ENCODE measurements at places on chromosomes 16 and 17.
A peak's percentile ranks its signal among the peaks of the same experiment; 100 is the strongest.

GRCh38 chr16:3099732-3100499 is 822 bp upstream of the ZSCAN10 start:
- DNase-seq, result peak; percentile 66

GRCh38 chr17:34633351-34633750 is 54.0 kb downstream of the TMEM132E start:
- DNase-seq, result no peak

DNA sequence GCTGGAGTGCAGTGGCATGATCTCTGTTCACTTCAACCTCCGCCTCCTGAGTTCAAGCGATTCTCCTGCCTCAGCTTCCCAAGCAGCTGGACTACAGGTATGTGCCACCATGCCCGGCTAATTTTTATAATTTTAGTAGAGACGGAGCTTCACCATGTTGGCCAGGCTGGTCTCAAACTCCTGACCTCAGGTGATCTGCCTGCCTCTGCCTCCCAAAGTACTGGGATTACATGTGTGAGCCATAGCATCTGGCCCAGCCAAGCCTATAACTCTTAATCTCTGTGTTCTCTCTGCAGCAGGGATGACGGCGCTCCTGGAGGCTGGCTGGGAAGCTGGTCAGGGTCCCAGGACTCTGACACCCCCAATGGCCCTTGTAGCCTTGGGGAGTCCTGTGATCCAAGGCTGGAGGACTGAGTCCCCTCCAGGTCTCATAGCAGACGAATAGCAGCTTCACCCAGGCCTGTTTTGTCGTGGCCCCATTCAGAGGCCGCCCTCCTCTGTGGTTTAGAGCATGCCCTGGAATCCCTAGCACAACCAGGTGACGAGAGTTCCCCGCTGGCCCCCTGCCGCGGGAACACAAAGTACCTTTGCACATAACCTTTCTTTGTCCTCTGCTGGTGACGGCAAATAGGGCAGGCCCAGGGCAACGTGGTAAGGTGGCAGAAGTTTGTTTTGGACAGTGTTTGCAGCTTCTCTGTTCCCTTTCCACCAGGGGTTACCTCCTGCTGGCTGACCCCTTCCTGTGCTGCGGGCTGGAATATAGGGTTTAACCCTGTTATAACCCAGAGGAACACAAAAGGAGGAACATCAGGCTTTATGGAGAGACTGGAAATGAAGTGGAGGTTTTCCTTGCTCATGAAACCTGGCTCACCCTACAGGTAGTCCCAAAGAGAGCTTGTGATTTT is 43.0 kb upstream of the TOB1 start:
- DNase-seq, result no peak

DNA sequence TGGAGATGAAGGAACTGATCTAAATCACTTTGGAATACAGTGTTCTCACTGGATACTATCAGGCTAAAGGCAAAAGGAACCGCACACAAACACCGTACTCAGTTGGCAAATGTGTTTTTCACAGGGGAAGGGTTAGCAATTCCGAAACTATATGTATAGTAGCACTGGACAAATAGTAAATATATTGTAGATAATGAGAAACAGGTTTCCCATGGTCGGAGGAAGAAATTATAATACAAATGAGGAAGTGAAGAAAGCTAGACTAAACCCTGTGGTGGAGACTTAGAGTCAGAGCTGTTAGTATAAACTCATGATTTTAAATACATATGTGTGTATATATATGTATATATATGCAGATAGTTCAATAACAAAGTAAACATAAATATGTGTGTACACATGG is 414.1 kb upstream of the SALL1 start:
- no peak for DNase-seq

GRCh38 chr16:53958341-53958880 is 254.5 kb downstream of the FTO start:
- DNase-seq, result no peak

- no peak for DNase-seq
Measured at GRCh38 chr16:12377497-12377896, 401.0 kb downstream of the SNX29 start.

DNA sequence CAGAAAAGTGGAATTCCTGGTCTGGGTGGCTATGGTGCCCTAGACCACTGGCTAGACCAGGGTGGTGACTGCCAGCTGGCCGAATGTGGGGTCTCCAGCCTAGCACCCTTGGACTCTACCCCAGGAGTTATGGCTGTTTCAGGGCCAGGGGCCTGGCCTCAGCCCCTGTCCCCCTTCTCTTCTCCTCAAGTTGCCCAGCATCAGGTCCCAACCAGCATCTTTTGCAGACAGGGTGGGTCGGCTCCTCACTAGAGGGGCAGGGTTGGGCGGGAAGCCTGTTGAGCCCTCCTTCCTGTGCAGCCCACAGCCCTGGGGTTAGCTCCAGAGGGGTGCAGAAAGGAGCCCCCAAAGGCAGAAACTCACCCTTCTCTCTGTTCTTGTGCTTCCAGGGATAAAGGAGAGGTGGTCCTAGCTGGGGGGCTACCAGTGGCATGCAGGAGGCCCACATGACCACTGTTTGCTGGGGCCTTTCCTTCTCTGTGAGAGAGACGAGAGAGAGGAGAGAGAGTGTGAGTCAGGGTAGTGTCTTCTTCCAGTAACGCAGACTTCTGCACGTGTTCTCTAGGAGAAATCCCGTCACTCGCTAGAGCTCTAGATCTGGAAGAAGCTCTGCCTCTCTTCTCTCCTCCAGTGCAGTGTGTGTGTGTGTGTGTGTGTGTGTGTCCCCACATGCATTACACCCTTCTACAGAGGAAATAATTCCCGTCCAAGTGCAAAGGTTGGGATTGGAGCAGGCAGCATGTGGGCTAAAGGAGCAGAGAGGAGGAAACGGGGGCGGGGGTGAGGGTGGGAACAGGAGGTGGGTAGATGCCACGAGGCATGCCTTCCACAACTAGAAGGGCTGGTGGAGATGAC is 209.4 kb downstream of the SEC14L1 start:
- peak; percentile 61 for DNase-seq

GRCh38 chr17:64380985-64381384 is 9.7 kb downstream of the PECAM1 start:
- DNase-seq, result no peak
